ENCODE measurements at places on chromosomes 2 and 18. TPM values are rescaled to one million over a fixed set of nuclear protein-coding genes. Genes with fewer than 3 reads are reported as not detected.

DNA sequence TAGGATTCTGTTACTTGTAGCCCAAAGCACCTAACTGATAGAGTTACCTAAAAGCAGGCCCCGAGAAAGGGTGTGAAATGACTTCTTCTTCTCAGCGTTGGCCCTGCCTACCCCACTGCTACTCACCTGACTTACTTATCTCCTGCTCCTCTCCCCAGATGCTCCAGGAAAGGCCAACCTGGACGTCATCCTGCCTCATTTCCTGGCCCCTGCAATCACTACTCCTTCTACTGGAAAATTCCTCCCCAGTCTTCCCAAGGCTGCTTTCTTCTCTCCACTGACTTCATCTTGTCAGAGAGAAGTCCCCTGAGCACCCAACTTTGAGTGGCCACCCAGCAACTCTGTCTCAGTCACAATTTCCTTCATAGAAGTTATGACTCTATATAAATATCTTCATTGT is 63.4 kb upstream of the KLF7 start:
- H3K4me3 ChIP-seq, result no peak overlapping the region
- H3K27me3 ChIP-seq, result no peaks in the 10 kb centered on the region
- DNase-seq, result no peak
- H3K4me1 ChIP-seq, result peaks cover 27% of the 10 kb centered on the region

GRCh38 chr18:25535495-25535894 is 183.5 kb upstream of the ZNF521 start:
- no peaks in the 10 kb centered on the region for H3K36me3 ChIP-seq
- H3K4me1 ChIP-seq, result no peaks in the 10 kb centered on the region
- DNase-seq, result no peak
- H3K4me3 ChIP-seq, result no peak overlapping the region
- H3K27ac ChIP-seq, result no peak overlapping the region
- H3K27me3 ChIP-seq, result no peaks in the 10 kb centered on the region

DNA sequence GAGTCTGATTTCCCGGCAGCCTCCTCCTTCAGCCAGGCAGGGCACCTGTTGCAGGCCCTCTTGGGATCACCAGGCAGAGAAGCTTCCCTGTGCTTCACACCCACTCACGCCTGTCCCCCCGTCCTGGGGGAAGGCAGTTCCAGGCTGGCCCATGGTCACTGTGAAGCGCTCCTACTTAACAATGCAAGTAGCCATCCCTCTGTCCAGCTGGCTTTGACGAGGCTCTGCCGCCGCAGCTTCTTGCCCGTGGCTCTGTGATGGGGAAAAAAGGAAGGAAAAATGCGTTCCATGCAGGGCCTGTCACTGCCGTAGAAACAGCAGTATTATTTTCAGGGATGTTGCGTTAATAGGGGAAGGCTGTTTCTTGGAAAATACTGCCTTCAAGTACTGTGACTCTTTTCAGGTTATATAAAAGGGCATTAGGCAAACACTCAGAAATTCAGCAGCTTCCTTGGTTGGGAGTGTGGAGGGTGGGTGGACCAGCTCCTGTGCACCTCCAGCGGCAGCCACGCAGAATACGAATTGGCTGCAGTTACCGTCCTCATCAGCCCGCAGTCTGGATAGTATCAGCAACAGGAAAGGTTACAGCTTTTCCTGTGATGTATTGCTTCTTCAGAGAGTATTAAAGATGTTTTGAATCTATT is 232.3 kb downstream of the KLHL29 start:
- peak; percentile 97 for DNase-seq
- peak overlapping the region; percentile 91 for H3K27ac ChIP-seq
- no peaks in the 10 kb centered on the region for H3K27me3 ChIP-seq
- peaks cover 54% of the 10 kb centered on the region for H3K4me1 ChIP-seq

The ATOH8 gene
- total RNA-seq, result 17.7 TPM

The AMER3 gene
- total RNA-seq, result 1.4 TPM

The CNRIP1 gene
- total RNA-seq, result 32.1 TPM

The SLC4A5 gene
- 12.2 TPM for total RNA-seq
